ENCODE measurements at places on chromosomes 4 and X.

- no peak for DNase-seq
Observed at GRCh38 chr4:3611778-3612177, 79.6 kb upstream of the LRPAP1 start.

- no peak for DNase-seq
Observed at GRCh38 chr4:6019316-6020263, 1.4 kb upstream of the C4orf50 start.

DNA sequence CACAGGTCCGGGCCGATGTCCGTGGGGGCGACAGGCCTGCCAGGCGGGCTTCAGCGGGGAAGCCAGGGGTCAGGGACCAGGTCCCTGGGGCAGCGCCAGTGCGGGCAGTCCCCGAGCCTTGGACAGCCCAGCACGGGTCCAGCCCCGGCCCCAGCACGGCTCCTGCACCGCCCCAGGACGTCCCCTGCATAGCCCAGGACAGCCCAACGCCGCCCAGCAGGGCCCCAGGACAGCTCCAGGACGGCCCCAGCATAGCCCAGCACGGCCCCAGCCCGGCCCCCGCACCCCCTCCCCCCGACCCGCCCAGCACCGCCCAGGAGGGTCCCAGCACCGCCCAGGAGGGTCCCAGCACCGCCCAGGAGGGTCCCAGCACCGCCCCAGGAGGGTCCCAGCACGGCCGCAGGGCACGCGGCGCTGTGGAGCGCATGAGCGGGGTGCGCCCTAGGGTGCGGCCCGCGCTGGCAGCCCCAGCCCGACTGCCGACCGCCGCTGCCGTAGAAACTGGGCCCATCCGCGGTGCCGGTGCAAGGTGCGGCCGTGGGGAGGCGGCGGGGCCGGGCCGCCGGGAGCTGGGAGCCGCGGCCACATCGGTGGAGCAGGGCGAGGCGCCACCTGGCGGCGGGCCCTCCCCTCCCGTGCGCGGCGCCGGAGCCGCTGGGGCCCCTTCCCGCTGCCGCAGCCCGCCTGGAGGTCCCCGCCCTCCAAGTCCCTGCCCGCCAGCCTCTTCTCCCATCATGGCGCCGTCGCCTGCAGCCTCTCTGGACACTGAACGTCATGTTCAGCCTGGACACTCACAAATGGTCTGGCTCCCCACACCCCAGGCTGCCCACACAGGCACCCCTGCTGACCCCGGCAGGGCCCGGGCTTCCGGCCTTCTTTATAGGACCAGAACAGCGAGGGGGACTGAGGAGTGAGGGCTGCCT lies 106.8 kb upstream of the NKX1-1 start:
- peak; percentile 63 for DNase-seq

GRCh38 chrX:3450881-3451570 lies 104.6 kb upstream of the MXRA5 start:
- DNase-seq = no peak

- no peak for DNase-seq
Observed at GRCh38 chr4:120858776-120859175, 63.8 kb downstream of the PRDM5 start.

DNA sequence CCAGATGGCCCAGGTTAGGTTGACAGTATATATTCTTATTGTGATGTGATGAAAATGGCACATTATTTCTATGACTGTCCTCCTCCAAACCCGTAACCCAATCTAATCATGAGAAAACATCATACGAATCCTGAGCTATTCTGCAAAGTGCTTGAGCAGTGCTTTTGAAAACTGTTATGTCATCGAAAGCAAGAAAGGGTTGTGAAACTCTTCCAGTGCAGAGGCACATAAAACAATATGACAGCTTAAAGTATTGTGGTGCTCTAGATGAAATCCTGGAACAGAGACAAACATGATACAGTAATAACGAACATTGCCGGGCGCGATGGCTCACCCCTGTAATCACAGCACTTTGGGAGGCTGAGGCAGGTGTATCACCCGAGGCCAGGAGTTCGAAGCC lies 1648.0 kb downstream of the STIM2 start:
- no peak for DNase-seq

- no peak for DNase-seq
Observed at GRCh38 chr4:94459462-94460161, 7.9 kb downstream of the PDLIM5 start.

- DNase-seq = no peak
Observed at GRCh38 chr4:173538148-173538908, 8.3 kb upstream of the HAND2 start.

DNA sequence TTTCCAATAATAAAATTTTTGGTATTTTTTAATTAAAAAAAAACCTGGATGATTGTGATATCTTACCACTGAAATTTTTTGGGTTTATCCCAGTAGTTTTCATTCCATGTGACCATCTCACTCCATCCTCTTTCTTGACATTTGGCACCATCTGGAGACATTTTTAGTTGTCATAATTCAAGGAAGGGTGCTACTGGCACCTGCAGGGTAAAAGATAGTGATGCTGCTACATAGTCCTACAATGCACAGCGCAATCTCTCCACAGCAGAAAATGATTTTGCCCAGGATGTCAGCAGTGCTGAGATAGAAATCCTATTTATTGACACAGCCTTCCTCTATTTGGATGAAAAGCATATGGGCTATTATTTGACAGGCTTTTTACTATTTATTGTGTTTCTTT lies 79.3 kb downstream of the RBPJ start:
- no peak for DNase-seq

DNA sequence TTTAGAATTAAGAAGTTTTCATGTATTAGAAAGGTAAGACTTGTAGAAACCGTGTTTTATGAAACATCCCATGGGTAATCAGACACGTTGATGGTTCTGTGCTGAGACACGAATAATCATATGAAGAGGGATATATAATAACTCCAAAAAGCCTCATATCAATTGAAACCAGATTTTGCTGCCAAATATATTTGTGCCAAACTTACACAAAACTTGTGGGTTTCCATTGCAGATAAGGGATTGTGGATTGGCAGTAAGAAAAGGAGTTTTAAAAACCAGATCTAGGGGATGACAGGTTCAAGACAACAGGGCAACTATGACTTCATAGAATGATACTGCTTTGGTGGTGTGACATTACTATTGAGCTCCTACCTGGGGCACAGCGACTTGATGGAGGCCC lies 616.1 kb downstream of the BCOR start:
- DNase-seq = no peak

- DNase-seq = no peak
Observed at GRCh38 chr4:19259920-19260319, 991.8 kb upstream of the SLIT2 start.

DNA sequence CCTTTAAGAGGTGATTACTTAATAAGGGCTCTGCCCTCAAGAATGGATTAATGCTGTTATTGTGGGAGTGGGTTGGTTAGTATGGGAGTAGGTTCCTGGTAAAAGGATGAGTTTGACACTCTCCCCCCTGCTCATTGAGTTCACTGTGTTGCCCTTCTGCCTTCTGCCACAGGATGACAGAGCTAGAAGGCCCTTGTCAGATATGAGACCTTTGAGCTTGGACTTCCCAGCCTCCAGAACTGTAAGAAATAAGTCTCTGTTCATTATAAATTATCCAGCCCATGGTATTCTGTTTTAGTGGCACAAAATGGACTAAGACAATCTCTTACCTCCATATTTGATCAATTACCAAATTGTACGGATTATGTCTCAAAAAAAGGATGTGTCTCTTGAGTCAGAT lies 114.3 kb upstream of the NAP1L5 start:
- no peak for DNase-seq

DNA sequence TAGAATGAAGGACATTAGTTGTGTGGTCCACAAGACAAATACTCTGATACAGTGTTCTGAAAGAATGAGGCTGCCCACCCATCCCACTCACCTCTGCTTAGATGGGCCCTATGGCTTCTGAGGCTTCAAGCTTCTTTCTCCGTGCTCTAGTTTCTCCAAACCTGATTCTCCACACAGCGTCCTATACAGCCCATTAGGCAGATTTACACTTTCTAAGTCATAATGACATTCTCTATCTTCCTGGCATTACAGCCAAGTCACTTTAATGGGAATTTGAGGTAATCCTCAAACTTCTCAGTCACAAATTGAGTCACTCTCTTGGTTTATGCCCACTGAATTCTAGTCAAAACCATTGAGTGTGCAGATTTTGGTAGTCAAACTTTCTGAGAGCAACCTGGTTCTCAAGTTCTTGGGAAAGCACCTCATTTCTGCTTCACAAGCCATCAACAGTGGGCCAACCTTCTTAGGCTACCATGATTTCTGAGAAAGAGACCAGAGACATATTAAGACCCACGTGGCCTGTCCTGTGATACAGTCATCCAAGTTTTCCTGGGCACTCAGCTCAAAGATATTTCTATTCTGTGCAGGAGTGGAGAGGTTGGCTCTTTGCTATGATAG lies 6.2 kb upstream of the SETD7 start:
- DNase-seq = no peak

DNA sequence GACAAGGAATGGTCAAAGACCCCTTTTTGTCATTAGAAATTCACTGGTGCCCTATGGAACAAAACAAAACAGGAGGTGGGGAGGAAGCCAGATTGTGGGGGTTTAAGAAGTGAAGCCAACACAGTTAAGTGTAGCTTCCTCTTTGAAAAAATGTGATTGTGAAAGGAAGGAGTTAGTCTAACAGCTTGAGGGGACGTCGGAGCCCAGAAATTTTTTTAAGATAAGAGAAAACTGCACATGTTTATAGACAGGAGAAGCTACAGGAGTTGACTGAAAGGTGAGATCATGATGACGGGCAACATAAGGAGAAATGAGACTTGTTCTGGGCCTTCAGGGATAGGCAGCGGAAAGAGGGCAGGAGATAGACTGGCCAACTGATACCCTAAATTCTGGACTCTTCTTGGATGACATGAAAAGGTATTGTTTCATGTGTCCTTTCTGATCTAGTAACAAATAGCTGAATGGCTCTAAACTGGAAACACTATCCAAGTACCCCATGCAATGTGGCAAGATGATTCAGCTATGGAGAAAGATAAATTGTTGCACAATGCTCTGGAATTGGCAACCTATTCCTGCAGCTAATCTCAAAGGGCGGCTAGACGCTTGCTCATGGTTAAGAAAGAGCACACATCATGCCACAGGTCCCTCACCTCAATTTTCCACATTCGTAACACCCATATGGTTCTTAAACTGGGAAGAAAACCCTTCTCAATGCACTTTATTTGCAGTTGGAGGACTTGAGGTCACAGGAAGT lies 3.7 kb upstream of the HDAC8 start:
- no peak for DNase-seq

DNA sequence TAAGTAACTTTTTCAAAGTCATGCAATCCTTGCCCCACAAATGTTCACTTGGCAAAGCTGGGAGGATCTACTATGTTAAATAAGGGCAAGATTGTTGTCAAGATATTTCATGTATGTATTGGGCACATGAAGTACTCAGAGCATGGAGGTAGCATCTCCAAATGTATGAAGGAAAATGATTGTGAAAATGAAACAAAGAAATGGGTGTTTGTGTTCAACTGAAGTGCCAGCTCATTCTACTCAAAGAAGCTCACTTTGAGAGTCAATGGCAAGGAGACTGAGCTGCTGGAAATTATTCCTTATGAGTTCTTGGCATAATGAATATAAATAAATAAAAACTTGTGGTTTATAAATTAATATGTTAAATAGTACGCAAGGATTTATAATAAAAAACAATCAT lies 124.5 kb upstream of the ARSJ start:
- DNase-seq = no peak

- peak; percentile 31 for DNase-seq
Observed at GRCh38 chrX:85243761-85244449, at the start of the genes SATL1 and ZNF711. Gene SATL1 (minus strand): TSS chrX:85243779. CDS start chrX:85108968, 134,811 bp downstream. Gene ZNF711 (plus strand): TSS chrX:85243991. CDS start chrX:85247573, 3,582 bp downstream.

GRCh38 chr4:85986266-85986665 lies 373.6 kb downstream of the MAPK10 start:
- DNase-seq = no peak

GRCh38 chr4:926538-926937 lies 5.6 kb downstream of the GAK start:
- DNase-seq = no peak

GRCh38 chr4:125590158-125590557 lies 275.4 kb downstream of the FAT4 start:
- DNase-seq = no peak
